ENCODE measurements at places on chromosomes 2 and 18. TPM values are rescaled to one million over a fixed set of nuclear protein-coding genes. Genes with fewer than 3 reads are reported as not detected.

DNA sequence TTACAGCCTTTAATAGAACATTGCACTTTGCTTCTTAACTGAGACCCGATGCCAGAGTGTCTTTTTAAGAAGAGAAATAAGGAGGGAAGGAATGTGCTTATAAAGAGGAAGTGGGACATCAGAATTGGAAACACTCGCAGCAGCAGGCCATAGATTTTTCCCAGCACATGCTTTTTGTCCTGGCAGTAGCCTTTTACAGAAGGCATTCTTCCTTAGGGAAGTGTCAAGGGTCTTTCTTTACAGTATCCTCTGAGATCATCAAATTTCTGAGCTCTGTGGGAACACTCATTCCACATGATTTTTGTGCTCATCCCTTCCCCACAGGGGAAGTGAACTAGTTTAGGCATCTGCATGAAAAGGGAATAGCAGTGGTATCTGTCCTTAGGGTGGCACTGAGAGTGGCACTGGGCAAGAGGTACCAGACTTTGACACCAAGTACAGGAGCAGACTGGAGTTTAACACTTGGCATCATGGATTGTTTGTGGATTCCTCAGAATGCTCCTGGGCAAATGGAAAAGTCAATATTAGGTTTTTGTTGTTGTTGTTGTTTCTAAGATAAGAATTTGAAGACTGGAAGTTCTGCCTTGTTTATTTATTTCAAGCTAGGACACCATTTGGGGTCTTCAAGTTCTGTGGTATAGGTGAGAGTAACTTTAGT is 4.1 kb downstream of the MYO1B start:
- no peak for DNase-seq
- no peaks in the 10 kb centered on the region for H3K36me3 ChIP-seq
- no peak overlapping the region for H3K4me3 ChIP-seq

- no peak overlapping the region for H3K4me3 ChIP-seq
- H3K36me3 ChIP-seq, result no peaks in the 10 kb centered on the region
- no peaks in the 10 kb centered on the region for H3K27me3 ChIP-seq
- H3K27ac ChIP-seq, result no peak overlapping the region
- H3K4me1 ChIP-seq, result no peaks in the 10 kb centered on the region
- DNase-seq, result no peak
Measured at GRCh38 chr2:17303521-17303920, 214.7 kb downstream of the RAD51AP2 start.

The NFU1 gene
- total RNA-seq, result 40.4 TPM

The SLC5A7 gene
- not detected for total RNA-seq

DNA sequence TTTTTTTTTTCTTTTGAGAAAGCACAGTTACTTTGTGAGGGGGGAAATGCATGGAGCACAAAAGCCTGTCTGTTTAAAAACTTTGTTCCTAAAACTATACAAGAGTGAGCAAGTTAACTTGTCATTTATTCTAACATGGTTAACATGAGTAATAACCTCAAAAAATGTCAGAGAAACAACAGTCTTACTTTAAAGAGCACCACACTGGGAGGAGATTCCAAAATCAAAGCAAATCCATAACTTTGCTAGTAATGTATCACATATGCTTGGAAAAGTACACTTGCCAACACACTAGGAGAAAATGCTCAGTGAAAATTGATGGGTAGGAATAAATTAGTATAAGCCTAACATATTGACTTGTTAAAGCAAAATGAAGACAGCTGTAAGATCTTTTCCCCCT is 157.1 kb downstream of the PRPF40A start:
- H3K27me3 ChIP-seq, result no peaks in the 10 kb centered on the region
- H3K27ac ChIP-seq, result no peak overlapping the region
- H3K4me1 ChIP-seq, result no peaks in the 10 kb centered on the region

The CRYGC gene
- not detected for total RNA-seq

The IL1A gene
- 2.2 TPM for total RNA-seq

DNA sequence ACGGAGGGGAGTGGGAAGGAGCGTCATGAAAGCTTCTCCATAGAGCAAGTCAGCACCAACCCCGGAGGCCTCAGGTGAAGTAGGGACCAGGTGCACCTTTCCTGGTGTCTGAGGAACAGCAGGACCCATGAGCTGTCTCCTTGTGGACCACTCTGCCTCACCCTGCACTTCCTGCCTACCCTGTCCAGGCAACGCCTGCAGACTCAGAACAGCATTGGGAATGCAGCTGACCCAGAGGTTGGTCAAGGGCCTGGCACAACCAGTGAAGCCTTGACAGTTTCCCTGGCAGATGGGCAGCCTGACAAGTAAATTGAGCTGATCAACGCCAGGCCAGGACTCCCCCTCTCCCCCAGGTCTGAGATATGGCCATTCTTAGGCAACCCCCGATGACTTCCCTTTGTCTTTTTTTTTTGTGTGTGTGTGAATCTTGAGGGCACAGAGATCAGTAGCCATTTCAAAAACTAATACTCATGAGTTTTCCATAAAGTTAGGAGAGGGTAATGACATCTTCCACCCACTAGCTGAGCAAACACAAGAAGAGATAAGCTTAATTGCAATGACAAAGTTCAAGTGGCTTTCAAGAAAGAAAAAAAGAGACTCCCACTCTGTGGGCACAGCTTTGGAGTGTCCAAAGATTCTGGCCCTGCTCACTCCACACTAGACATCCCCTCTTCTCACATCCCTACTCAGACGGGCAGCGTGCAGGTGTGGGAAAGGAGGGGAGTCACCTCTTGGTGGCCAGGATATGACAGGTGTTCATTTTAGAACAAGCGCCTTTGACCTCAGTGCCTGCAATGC is 3.5 kb upstream of the FABP1 start:
- H3K36me3 ChIP-seq, result no peaks in the 10 kb centered on the region
- DNase-seq, result no peak
- H3K27ac ChIP-seq, result no peak overlapping the region
- no peaks in the 10 kb centered on the region for H3K4me1 ChIP-seq

- no peak overlapping the region for H3K27ac ChIP-seq
- peaks cover 7% of the 10 kb centered on the region for H3K36me3 ChIP-seq
- no peaks in the 10 kb centered on the region for H3K27me3 ChIP-seq
- H3K4me3 ChIP-seq, result no peak overlapping the region
- H3K4me1 ChIP-seq, result peaks cover 46% of the 10 kb centered on the region
- DNase-seq, result peak; percentile 17
Measured at GRCh38 chr2:229910832-229911412, 10.9 kb downstream of the TRIP12 start.

DNA sequence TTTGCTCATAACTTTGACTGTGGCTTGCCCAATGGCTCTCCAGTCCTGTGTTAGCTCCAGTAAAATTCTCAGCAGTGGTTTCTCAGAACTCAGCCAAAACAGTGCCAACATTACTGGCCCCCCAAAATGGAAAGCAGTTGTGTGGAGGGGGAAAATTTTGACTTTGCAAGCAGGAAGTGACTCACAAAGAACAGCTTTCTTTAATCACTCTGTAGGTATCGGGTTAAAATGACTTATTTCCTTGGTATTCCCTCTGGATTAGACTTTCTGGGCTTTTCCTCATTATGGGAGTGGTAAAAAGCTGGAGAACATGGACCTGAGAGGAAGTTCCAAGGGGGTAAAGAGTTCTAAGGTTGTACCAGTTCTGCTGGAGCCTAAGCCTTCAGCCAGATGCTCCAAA is 175.7 kb upstream of the RND3 start:
- H3K36me3 ChIP-seq, result no peaks in the 10 kb centered on the region

DNA sequence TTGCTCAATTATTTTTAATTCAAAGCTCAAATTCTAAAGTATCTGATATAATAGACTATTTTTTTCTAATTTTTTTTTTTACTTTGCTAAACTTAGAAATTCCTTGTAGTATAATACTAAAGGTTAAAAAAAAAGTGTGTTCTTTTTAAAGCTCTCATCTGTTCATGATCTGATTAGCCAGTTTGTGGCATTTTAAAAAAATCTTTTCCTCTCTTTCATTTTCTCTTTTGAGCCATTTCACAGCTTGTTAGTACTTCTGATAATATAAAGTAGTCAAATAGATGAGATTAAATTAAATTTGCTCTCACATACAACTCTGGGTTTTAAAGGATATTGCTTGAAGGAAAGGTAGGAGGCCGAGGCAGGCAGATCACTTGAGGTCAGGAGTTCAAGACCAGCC is 40.7 kb upstream of the NEMP2 start:
- no peak for DNase-seq
- H3K4me3 ChIP-seq, result no peak overlapping the region
- no peaks in the 10 kb centered on the region for H3K36me3 ChIP-seq
- no peak overlapping the region for H3K27ac ChIP-seq
